ENCODE measurements at places on chromosomes 2 and 18. TPM values are rescaled to one million over a fixed set of nuclear protein-coding genes. Genes with fewer than 3 reads are reported as not detected.

GRCh38 chr2:111155610-111156009 lies 34.9 kb downstream of the BCL2L11 start:
- no peak for DNase-seq

GRCh38 chr2:203835892-203836800 lies 31.4 kb upstream of the CTLA4 start:
- no peak for DNase-seq

- DNase-seq, result no peak
Observed at GRCh38 chr18:13239171-13239956, 20.8 kb downstream of the LDLRAD4 start.

DNA sequence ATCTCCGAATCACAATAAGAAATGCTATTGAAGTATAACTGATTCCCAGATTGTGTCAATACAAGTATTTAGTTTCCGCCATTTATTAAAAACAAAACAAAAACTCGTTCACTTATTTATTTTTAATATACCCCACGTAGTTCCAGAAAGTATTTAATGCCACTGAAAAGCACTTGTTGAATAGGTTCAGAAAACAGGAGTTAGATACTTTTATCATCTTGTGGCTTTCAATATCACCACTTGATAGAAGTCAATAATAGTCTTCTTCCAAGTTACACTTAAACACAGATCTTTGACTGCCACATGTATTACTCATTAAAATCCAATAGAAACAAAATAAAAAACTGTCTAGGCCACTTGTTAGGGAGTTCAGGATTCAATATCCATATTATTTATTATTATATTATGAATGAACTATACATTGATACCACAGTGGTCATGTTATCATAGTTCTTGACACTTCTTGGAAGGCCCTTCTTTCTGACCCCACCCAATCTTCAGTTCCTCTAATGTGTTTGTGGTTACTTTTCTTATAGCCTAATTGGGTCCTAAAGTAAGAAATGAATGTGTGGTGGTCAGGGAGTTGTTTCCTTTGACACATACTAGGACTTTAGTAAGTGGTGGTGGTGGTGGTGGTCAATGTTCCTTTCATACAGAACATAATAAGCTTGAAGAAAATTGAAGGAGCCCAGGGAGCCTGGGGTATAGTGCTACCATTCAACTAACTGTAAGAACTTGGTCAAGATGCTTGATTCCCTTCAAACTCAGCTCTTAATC lies 221.3 kb upstream of the ITGA4 start:
- no peak for DNase-seq

Gene C2orf80
- not detected for total RNA-seq

Gene OTX1
- not detected for total RNA-seq

Gene PDCD1
- total RNA-seq, result not detected

Gene NXPH2
- total RNA-seq, result not detected

Gene TMEM131
- 41.8 TPM for total RNA-seq

Gene GAL3ST2
- 0.36 TPM for total RNA-seq
